ENCODE measurements at places on chromosomes 12 and 14.

DNA sequence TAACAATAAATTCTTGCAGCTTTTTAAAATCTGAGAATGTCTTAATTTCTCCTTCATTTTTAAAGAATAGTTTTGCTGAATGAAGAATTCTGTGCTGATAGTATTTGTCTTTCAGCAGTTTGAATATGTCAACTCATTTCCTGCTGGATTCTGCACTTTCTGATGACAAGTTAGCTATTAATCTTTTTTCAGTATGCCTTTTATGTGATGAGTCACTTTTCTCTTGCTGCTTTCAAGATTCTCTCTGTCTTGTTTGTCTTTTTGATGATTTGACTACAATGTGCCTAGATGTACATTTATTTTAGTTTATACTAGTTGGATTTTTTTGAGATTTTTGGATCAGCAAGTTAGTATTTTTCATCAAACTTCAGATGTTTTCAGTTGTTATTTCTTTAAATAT lies 87.9 kb upstream of the AVPR1A start:
- DNase-seq = no peak

GRCh38 chr14:58166005-58166983 lies 14.3 kb upstream of the ARMH4 start:
- peak; percentile 23 for DNase-seq

DNA sequence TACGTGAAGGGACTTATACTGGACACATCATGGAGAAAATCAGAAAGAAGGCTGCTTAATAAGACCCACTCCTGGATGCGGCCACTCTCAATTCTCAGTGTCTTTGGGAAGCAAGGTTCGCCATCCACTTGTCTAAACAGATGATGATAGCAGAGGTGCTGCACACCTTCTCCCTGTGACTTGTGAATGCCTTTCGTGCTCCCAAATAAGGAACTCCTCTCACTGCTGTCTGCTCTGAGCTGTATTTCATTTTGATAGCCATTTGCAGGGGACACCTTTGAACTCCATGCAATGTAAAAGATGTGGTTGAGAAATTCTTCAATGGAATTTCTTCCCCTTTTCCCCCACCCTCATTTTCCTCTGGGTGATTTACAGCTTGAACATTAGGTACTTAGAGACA lies 11.6 kb downstream of the RMST start:
- no peak for DNase-seq

DNA sequence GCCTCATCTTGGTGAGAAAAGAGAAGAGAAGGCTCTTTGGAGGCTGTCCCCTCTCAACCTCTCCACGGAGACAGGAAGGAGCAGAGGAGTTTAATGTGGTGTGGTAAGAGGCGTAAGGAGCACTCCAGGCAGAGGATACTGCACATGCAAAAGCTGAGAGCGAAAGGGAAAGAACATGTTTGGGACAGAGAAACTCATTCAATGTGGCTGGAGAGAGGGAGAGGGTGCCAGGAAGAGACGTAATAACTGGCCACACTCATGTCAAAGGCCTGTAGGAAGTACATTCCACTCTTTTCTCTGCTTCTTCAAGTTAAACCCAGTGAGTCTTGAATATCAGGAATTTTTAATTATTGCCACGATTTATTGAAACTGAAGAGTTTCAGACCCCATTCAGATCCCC lies 12.0 kb downstream of the VDR start:
- DNase-seq = no peak

DNA sequence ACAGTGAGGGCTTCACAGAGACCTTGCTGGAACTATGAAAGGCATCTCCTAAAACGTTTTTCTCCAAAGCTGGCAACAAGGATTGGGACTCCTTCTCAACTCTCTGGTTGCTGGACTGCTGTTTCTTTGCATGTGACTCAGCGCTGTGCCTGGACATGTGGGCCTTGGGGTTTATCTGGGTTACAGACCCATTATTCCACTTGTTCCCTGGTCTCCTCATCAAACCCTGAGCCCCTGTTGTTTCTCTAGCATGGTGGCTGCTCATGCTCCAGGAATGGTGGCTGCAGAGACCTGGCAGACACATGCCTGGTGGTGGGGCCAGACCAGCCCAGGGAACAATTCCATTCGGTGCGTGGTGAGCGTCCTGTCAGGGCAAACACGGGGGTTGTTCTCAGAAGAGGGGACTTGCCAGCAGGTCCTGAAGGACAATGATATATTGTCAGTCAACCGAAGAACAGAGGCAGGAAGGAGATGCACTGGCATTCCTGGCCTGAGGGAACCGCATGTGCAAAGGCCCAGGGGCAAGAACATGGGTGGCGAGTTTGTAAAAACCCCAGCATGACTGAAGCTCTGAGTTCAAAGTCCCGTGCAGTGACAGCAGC lies 320.1 kb upstream of the RTL1 start:
- no peak for DNase-seq

DNA sequence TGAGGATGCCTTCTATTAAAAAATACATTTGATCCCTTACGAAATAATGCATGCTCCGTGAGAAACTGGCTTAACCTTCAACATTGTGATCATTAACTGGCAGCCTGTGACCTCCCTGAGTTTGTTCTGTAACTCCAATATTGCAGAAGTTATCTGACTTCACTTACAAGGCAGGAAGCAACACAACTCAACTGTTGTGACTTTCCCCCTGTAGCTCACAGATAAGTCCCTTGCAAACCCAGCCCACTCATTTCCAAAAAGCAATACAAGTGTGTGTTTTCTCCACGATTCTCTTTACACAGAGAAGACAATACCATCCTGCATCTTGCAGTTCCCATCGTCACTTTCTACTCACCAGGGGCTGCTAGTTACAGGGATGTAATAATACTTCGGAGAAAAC lies 304.7 kb upstream of the TMEM132C start:
- no peak for DNase-seq

DNA sequence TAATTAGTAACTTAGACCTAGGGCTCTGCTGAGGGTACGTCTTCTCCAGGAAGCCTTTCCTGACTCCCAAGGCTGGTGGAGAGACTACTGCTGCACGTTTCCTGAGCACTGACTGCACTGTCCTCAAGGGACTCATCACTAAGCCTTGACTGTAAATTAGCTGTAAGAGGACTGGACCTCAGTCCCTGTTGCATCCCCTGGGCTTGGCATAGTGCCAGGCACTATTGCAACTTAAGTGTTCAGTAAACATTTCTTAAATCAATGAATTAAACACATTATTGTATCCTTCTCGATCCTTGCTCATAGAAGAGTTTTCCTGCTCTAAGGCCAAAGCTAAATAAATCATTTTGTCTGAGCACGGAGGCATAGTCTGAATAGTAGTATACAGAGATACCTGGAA lies 31.9 kb upstream of the IFNG-AS1 start:
- no peak for DNase-seq

DNA sequence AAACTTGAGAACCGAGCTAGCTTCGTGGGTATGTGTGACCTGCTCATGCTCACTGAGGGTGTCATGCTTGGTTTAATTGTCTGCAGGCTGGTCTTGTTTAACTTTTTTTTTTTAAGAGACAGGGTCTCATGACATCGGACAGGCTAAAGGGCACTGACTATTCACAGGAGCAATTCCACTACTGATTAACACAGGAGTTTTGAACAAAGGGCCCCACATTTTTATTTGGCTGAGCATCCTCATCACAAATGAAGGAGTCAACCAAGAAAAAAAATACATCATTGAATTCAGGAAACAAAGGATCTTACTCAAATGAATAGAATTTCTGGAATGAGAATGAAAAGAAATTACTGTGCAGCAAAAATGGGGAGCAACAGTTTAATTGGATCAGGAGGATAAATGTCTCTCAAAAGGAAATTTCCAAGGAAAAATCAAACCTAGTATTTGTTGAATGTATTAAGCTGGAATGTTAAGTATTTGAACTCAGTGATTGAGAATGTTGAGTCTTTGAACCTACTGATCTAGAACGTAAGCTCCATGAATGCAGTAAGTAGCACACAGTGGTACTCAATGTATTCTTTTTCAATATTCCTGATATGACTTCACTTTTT lies 20.8 kb upstream of the PYROXD1 start:
- DNase-seq = peak; percentile 19

GRCh38 chr12:25710128-25710527 lies 157.0 kb upstream of the LMNTD1 start:
- no peak for DNase-seq

GRCh38 chr12:116647813-116648212 lies 88.6 kb downstream of the MAP1LC3B2 start:
- DNase-seq = no peak

GRCh38 chr12:62895351-62895877 lies 39.5 kb downstream of the PPM1H start:
- no peak for DNase-seq

DNA sequence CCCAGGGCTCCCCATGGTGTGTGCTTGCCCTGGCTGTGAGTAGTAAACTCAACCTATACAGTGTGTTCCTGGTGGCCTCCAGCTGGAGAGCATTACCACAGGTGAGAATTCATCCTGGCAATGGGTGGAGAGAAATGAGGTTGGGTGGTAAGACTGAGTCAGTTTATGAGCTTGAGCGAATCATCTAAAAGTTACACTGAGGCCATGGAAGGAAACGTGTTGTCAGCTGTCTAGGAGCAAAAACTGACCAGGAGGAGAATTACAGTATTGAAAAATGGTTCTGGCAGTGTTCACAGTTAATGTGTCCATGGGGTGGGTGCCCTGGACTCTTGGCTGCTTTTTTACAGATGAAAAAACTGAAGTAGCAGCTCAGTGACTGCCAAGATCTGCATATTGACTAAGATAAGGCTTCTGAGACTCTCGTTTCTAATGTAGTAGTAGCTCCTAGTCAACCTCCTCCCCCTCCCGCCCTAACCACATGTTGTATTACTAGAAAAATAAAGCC lies 202.0 kb upstream of the AMIGO2 start:
- no peak for DNase-seq

- no peak for DNase-seq
Measured at GRCh38 chr12:34105392-34105933, 83.2 kb downstream of the ALG10 start.

DNA sequence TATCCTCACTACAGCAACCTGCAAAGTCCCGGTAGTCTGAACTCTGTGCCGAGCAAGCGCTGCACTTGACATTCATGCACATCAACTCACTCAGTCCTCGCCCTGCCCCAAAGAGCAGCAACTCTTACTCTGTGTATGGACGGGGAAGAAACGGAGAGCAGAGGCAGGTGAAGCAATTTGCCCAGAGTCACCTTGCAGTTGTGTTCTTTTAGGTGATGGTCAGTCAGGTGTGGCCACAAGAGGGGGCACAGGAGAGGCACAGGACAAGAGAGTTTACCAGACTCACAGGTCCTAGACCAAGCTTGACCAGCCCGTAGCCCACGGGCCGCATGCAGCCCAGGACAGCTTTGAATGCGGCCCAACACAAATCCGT lies 39.1 kb downstream of the TSPAN11 start:
- no peak for DNase-seq

DNA sequence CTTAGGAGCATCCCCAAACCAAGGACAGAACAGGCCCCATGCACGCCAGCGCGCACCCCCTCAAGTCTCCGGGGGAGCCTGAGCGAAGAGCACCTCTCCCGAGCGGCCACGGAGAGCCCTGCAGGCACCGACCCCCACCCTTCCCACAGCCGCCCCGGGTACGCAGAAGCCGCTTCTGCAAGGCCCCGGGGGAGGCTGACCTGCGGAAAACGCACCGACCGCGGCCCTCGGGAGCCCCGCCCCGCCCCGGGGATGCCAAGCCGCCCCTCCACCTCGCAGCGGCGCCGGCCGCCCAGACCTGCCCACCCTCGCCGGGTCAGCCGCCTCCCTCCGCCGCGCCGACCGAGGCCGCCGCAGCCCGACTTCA lies 385 bp downstream of the CAPRIN2 start:
- DNase-seq = no peak

DNA sequence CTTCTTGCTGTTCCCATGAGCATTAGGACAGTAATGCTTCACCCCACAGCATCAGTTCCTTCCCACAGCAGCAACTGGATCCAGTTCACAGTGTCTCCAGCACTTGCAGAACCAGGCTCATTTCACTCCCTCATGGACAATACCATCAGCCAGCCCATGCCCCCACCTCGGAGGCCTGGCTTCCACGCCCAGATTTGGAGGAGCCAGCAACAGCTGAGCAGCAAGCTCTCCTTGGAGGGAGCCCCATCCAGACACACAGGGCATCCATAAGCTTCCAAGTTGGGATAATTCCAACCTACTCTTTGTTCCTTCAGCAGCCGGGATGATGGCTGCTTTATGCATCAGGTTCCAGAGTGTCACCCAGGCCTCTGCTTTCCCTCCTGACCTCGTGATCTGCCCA lies 250.0 kb downstream of the GLT1D1 start:
- DNase-seq = no peak

GRCh38 chr14:93086441-93087055 lies 29.2 kb downstream of the ITPK1 start:
- no peak for DNase-seq

DNA sequence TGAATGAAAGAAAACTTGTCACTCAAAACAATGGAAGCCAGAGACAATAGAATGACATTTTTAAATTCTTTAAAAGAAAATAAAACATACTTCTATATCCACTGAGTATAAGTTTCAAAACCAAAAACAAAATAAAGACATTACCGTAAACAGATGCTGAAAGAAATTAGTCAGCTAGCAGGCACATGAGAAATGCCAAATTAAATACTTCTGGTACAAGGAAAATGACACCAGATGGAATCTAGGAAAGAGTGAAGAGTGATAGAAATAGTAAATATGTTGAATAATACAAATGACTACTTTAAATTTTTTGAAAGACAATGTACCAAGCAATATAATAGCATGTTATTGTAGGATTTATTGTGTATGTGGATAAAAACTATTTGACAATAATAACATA lies 23.8 kb downstream of the PIK3C2G start:
- no peak for DNase-seq

GRCh38 chr14:90061685-90062126 lies at the start of gene KCNK13:
Gene KCNK13, plus strand, starts transcription at chr14:90061994. Its CDS starts 212 bp downstream, at chr14:90062206.
- no peak for DNase-seq

DNA sequence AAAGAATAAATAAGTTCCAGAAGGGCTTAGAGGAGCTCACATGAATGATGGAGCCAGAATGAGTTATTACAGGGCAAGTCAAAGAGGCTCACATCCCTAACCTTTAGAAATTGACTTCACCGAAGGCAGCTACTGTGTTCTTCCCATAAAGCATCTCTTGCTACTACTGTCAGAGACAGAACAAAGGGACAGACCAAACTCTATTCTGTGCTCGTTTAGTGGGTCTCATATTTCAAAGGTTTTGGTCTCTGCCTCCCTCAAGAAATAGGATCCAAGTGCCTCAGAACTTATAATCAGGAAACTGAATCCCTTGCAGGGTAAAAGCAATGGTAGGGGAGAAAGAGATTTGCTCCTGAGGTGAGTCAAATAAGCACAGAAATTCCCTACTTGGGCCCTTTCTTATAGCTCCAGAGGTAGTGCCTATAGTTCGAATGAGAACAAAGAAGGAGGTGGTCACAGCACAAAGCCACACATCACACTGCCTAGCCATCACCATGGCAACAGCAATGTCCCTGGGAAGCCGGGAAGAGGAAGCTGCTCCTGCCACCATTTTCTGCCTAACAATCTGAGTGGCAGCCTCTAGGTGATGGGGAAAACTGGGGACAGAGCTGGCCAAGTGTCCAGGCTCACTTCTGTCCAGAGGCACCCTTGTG lies 294.9 kb downstream of the FOXN3 start:
- DNase-seq = no peak

GRCh38 chr14:73124180-73124894 lies 12.0 kb upstream of the PSEN1 start:
- DNase-seq = no peak

All from AG04449 (cell line).